Thoracic aorta (tissue), 2 donors: ENCODE measurements at places on chromosomes 3 and 15.
A peak's percentile ranks its signal among the peaks of the same experiment; 100 is the strongest.

GRCh38 chr3:146184241-146185015 lies 23.4 kb upstream of the PLOD2 start:
- no peak for DNase-seq

GRCh38 chr3:58874795-58875194 lies 175.0 kb downstream of the CFAP20DC start:
- DNase-seq: no peak

DNA sequence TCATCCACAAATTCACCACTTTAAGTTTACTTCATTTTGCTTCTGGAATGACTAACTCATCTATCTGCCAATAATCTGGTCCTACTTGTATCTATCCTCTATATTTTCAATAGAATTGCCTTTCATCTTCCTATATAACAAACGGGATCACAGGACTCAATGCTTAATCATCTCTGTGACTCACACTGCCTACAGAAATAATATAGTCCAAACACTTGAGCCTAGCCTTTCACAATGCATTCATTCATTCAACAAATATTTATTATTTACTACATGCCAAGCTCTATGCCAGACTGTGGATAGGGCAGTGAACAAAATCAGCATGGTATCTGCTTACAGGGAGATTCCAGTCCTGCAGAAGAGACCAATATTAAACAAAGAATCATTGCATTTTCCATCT lies 16.6 kb upstream of the AGTR1 start:
- no peak for DNase-seq

DNA sequence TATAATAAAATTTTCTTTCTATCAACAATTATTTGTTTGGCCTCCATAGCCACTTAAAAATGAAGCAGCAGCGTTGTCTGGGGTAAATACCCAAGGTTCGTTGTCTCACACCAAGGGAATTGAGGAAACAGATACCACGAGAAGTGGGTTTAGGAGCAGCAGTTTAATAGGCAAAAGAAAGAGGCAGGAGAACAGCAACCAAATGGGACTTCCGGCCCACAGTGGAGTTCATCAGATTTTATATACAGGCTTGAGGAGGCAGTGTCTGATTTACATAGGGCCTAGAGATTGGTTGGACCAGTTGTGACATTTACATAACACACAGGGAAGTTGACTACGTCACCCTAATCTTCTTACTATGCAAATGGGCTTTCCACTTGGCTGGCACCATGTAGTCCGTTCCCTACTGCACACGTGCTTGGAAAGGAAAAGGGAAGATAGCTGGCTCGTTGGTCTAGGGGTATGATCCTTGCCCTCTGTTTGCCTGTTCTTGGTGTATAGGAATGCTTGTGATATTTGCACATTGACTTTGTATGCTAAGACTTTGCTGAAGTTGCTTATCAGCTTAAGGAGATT lies 61.5 kb upstream of the SETMAR start:
- no peak for DNase-seq

- DNase-seq: no peak
Observed at GRCh38 chr15:44801364-44801763, 65.0 kb downstream of the TRIM69 start.

DNA sequence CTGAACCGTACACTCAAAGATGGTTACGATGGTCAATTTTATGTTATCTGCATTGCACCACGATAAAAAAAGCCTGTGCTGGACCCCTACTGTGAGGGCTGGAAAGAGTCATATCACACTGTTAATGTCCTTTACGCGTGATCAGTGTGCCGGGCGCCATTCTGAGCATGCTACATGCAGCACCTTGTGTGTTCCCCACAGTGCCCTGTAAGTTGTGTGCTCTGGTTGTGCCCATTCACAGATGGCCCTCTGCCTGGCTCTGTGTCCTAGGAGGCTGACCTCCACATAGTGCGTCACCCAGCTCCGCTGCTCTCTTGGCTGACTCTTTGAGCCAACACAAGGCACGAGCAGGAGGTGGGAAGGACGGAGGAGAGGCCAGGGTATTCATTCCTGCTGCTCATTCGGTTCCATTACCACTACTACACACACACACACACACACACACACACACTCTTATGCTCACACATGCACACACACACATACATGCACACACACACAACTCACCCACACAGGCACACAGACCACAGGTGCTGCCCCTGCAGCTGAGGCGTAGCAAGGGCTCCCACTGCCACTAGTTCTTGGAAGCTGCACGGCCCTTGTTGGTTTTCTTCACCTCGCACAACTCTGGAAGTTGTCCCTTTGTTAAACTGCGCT lies 129.6 kb upstream of the IQSEC1 start:
- DNase-seq: no peak

DNA sequence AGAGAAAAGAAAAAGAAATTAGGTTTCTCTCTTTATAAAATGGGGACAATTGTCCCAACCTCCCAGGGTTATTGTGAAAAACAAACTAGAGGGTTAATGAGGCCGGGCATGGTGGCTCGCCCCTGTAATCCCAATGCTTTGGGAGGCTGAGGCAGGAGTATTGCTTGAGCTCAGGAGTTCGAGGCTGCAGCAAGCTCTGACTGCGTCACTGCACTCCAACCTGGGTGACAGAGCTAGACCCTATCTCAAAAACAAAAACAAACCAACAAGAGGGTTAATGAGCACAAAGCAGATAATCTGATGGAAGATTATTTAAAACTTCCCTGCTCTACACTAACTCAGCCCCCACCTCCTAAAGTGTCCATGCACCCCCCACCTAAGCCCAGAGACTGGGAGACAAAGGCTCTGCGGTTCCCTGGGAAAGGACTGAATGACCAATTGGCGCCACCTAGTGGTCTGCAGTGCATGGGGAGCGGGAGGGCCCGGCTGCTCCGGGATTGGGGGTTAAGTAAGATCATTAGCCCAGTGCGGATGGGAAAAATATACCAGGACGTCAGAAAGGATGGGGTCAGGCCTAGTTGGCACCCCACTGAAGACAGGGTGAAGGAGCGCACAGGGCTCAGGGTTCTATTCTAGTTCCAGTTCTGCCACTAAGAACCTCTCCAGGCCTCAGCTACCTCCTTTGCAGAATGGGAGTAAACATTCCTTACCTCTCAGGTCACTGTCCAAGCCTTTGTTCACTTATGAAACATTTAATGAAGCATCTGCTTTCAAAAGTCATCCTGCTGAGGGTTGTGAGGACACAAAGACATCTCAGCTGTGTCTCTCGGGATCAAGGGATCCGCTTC lies 15.6 kb downstream of the PIF1 start:
- peak; percentile 36 for DNase-seq

GRCh38 chr3:114221165-114221880 lies 16.1 kb downstream of the ZNF80 start:
- no peak for DNase-seq

- DNase-seq: no peak
Observed at GRCh38 chr3:31621314-31621713, 88.6 kb downstream of the STT3B start.

GRCh38 chr3:73215901-73216300 lies 154.4 kb downstream of the EBLN2 start:
- no peak for DNase-seq

DNA sequence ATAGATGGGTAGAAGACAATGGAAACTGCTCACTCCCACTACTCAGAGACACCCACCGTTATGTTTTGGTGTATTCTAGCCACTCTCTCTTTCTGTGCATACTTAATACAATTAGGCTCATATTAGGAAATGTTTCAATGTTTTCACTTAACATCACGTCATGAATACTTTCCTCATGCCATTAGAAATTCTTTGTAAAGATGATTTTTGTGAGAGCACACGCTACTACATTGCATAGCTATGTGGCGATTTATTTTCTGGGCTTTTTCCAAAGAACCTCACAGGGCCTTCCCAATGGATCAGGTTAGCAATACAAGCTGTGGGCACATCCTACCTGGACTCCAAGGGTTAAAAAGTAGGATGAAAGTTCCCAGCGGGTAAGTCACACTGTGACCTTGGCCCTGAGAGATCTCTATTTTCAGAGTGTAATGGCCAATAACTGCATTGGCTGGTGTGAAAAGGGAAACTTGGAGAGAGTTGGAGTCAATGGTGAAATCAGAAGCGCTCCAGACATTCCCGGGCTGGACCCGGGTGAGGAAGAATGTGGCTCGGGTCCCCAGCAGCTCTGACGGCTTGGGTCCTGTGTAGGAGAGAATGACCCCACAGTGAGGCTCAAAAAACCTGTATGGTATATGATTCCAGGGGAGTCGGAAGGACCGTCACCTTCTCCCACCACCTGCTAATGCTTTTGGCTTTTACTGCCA lies 25.8 kb upstream of the TGM5 start:
- DNase-seq: no peak

DNA sequence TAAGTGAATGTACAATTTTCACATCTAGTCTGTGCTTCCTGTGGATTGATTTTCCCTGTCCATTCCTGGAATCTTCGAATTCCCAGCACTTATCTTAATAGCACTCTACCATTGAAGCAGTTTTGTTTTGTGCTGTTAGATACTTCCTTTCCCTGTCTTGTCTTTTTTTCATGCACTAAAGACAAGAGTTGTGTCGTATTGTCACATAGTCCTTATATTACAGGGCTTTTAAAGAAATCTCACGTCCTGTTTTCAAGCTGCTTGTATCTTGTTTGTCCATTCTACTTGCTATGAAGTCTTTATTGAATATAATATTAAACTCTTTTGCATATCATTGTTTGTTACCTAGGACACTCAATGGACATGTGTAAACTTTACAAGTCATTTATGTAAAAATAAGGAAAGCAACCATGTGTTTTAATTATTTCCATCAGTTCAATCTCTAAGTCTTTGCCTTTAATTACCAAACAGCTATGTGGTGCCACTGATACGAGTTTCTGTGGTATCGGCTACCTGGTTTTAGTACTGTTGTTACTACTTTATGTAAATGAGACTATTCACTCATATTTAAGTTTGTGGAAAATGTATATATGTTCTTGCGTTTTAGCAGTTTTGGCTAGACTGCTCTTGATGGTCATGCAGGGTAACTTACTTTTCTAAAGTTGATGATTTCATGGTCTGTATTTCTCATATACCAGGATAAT lies 10.3 kb downstream of the PIK3CA start:
- no peak for DNase-seq

- no peak for DNase-seq
Observed at GRCh38 chr3:29441422-29441821, 160.6 kb downstream of the RBMS3 start.

DNA sequence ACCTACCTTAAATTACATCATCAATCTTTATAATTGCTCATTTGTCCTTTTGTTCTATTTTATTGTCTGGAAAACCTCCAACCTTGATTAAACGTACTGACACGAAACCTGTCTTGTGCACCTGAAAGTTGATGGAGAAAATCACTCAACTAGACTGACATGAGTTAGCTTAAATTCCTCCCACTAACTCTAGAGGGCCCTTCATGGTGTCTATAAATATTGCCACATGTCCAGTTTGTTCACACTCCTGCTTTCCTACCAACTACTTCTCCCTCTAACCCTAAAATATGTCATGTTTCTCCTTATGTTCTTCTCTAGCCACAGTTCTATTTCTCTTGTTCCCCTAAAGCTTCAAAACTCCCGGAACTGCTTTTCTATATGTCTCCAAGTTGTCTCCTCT lies 59.8 kb upstream of the SGO1 start:
- no peak for DNase-seq

DNA sequence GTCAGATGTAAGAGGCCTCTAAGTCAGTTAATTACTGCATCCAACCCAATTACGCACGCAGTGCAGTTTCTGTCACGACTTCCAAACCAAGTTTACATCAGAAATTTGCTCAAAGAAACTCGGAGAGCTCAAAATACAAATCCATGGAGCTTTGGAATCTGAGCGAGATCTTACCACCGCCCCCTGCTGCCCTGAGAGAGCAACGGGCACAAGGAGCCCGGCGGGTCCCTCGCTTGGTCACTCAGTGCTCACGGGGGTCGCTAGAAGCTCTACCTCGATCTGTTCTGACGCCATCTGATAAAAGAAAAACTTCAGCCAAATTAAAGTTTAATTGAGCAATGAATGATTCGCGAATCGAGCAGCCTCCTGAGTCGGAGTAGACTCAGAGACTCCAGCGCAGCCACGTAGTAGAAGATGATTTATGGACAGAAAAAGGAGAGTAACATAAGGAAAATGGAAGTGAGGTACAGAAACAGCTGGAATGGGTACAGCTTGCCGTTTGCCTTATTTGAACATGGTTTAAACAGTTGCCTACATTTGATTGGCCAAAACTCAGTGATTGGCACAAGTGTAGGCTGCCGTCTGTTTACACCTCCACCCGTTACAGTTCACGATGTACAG lies 232.7 kb upstream of the ATP10A start:
- no peak for DNase-seq

GRCh38 chr15:31328428-31328968 lies 1.9 kb downstream of the KLF13 start:
- DNase-seq: no peak

DNA sequence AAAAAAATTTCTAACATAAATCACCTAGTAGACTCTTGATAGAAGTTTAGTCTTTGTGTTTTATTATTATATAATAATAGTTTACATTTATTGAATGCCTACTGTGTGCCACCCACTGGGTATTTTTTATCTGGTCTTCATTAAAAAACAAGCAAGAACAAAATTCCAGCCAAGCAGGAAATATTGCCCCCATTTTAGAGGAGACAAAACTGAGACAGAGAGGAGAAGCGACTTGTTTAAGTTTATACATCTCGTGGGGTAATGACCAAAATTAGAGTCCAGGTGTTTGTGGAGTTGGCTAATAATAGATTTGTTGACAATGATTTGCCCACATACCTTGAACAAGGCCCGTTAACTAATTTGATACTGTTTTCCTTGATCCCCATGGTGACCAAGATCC lies 33.1 kb upstream of the FBXL22 start:
- DNase-seq: no peak

DNA sequence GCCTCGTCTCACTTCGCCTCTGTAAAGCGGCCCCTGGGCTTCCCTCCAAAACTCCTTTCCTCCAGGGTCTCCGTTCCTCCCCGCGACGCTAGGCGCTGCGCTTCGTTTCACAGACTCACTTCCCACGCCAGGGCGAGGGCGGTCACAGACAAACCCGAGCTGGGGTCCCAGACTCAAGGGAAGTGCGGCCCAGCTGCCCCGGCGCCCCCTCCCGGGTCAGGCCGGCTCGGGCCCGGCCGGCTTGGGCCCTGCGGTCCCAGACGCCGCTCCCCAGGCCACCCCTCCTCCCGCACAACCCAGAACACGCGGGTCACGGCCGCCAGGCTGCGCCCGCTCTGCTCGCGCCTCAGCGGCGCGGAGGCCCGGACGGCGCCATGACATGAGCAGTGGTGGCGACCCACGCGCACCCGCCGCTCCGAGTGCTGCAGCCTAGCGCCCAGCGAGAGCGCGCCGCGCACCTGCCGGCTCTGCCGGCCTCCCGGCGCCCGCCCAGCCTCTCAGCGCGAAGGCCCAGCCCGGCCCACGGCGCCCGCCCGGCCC lies 547 bp downstream of the NUP210 start:
- DNase-seq: no peak

GRCh38 chr3:171320750-171321558 lies 139.3 kb downstream of the TNIK start:
- DNase-seq: no peak

DNA sequence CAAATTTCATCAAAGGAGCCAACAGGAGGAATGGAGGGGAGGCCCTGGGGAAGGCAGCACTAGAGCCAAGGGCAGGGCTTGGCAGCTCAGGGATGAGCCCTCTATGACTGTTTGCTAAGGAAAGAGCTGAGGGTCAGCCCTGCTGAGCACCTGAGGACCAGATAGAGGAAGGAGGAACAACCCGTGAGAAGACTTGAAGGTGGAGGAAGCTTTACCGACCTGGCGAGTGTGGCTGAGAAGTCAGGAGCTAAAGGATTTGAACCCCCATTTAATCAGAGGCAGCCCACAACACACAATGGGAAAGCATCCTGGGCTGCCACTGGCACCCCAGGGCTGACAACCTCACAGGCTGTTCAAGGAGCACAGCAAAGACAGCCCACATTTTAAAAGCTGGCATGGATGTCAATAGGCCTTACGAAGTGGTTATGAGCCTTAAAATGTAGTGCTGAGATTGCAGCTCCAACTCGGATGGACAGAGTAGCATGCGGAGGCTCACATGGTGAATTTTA lies 20.7 kb upstream of the LRRC2 start:
- no peak for DNase-seq
